ENCODE measurements at places on chromosomes 1 and 21.

GRCh38 chr1:180262628-180263488 lies 32.8 kb downstream of the LHX4 start:
- DNase-seq, result no peak

- DNase-seq, result no peak
Measured at GRCh38 chr1:87134625-87135328, 193.9 kb upstream of the LMO4 start.

GRCh38 chr1:233520261-233521191 lies 93.4 kb upstream of the KCNK1 start:
- DNase-seq, result no peak

GRCh38 chr1:213176341-213176740 lies 125.3 kb downstream of the RPS6KC1 start:
- DNase-seq, result no peak

- no peak for DNase-seq
Measured at GRCh38 chr21:16113052-16113715, 383.4 kb downstream of the USP25 start.

DNA sequence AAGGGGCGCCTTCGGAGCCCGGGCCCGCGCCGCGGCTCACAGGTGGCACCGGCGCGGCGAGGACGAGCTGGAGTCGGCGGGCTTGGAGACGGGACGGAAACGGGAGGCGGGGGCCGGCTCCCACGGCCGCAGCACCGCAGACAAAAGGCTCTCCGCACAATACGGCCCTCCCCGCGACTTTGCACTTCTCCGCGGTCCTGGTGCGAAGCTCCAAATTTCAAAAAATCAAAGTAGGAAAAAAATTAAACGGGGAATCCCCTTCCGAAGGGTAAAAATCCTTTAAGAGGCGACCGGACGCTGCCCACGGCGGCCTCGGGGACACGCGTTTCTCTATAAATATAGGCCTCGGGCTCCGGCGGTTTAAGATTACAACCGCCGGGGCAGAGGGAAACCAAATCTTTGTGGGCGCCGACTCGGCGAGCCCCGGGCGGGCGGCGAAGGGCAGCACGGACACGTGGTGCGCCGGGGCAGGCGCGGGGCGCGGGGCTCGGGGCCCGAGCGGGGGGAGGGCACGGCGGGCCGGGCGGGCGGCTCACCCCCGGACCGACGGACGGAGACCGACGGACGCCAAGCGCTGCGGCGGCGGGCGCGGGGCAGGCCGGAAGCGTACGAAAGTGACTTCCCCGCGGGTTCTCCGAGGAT lies 453 bp downstream of the PABPC4 start:
- no peak for DNase-seq

GRCh38 chr1:179095924-179096323 lies 14.1 kb downstream of the TOR3A start:
- DNase-seq, result no peak

DNA sequence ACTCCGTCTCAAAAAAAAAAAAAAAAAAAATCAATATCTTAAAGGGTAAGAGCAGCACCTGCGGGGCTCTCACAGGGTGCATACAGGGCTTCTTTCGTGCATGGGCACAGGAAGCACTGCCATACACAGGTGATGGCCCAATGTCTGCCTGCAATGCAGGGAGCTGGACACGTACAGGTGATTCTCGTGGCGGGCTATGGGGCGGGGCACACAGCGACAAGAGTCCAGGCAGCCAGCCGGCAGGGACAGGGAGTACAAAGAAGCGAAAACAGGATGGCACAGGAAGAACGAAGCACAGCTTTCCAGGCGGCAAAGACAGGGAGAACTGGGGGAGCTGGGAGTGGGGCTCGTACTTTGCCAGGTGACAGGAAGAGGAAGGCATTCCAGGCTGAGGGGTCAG lies 1.6 kb downstream of the KIF17 start:
- DNase-seq, result no peak

DNA sequence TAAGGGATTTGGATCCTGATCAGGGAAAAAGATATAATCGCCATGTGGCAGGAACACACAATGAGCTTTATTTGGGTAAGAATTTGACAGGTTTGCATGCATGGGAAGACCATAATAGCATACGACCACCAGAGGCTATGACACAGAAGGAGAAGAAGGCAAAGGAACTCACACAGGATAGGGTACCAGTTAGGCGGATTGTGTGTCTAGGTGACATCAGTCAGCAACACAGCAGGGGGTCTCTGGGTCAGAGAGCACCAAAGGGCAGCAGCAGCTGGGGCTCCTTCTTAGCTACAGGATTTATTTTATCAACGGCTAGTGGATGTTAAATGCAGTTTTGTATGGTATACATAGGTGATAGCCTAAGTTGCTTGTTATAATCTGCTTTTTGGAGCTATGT lies 551.3 kb downstream of the KCNT2 start:
- no peak for DNase-seq

GRCh38 chr1:96473791-96474434 lies 247.7 kb upstream of the PTBP2 start:
- DNase-seq, result no peak

DNA sequence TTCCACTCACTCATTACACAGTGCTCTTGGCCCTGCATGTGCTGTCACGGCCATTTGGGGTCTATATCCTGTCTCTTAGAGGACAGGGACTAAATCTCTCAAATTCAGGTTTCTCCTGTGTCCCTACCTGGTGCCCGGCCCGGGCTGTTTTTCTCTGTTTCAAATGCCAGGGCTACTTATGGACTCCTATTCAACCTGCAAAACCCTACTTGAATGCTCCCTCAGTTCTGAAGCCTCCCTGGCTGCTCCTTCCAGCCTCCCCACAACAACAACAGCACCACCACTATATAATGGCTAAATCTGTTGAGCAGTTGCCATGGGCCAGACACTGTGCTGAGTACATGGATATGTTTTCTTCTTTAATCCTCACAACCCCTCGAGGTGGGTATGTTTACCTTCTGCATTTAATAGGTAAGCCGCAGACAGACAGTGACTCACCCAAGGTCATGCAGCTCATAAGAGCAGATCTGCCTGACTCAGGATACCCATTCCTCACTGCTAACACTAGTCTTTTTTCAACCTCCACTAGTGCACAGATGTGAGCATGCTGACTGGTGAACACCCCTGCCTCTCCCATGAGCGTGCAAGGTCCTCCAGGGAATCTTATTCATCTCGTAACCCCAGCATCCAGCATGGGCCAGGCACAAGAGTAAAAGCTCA lies 29.9 kb downstream of the DHRS3 start:
- no peak for DNase-seq

- DNase-seq, result no peak
Measured at GRCh38 chr1:84330125-84330984, 28.8 kb downstream of the SAMD13 start.

- no peak for DNase-seq
Measured at GRCh38 chr1:32746130-32746529, 43.6 kb upstream of the SYNC start.

- no peak for DNase-seq
Measured at GRCh38 chr1:3329640-3330281, 124.7 kb upstream of the ARHGEF16 start.

DNA sequence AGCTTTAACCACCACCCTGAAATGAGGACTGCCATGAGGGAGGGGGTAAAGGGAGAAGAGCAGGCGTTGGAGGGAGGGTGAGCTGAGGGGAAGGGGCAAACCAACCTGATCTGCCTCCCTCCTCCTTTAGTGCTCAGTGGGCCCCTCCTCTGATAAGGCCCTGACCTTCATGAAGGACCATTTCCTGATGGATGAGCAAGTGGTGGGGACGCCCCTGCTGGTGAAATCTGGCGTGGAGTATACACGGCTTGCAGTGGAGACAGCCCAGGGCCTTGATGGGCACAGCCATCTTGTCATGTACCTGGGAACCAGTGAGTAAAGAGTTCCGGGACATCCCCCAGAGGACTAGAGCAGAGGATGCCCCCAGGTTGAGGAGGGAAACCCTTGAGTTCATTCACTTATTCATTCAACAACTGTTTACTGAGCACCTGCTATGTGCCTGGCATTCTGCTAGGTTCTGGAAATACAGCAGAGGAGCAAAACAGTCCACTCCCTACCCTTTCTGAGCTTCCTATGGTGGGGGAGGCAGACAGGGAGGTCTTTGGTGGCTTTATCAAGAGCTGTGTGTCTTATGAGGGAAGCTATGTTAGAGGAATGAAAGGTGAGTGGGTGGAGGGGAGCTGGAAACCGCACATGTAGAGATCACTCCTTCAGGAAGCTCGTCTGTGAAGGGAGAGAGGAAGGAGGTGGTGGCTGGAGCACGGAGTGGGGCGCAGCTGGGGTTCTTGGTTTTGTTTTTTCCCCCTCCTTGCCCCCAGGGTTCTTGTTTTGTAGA lies 19.5 kb downstream of the SEMA4A start:
- DNase-seq, result no peak

GRCh38 chr1:145997016-145997717 lies 788 bp upstream of the TXNIP start:
- DNase-seq, result peak; percentile 53

- DNase-seq, result no peak
Measured at GRCh38 chr1:164563721-164564360, 4.9 kb downstream of the PBX1 start.
